Hippocampal formation (tissue), 2 donors: ENCODE measurements at places on chromosomes 4 and X.

DNA sequence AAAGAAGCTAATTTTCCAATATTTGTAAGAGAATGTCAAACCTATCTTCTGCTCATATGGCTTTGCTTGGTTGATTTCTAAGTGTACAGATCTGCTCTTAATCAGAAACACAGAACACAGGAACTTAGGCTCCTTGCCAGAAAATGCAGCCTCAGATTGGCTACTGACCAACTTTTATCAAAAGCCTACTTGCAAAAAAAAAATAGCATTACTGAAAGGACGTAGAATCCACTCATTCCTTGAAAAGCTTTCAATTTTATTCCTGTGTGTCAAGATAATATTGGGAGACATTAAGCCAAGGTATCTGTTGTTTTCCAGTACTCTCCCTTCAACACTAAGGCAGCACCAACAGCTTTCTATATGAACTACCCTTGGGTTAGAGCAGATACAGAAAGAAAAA, 127.6 kb upstream of the INTU start:
- no peak for DNase-seq

- DNase-seq, result no peak
Observed at GRCh38 chr4:28565396-28565795, 1704.8 kb downstream of the STIM2 start.

- DNase-seq, result no peak
Observed at GRCh38 chr4:76187152-76187551, 26.5 kb downstream of the SCARB2 start.

DNA sequence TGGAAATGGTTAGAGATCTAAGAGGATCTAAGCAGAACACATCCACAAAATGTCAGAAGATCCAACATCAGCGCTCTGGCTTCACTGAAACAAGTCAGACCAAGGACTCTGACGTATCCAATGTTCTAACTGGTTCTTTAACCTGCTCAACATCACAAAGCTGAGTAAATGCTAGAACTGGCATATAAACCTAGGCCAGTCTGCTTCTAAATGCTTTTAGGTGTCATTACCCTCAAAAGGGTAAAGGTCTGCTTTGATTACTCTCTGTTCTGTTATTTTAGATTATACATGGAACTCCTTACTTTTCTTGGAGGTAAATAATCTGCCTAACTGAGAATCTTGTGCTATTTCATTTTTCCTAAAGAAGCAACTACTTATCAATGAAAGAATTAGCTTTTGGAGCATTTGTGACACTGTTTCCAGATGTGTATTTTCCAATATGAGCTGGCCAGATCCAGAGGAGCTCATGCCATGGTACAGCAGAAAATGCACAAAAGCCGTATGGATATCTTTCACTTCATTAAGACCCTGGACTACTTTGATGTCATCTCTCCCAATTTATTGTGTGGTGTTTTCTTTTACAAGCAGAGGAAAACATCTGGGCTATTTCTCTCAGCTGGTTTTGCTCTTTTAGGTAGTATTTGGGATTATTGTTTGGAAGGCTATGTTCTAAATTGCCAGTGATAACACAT, 123.5 kb downstream of the RASGEF1B start:
- DNase-seq, result no peak

GRCh38 chr4:36168127-36168878, 76.0 kb downstream of the ARAP2 start:
- peak; percentile 32 for DNase-seq

- no peak for DNase-seq
Observed at GRCh38 chr4:79872738-79873137, 200.3 kb downstream of the ANTXR2 start.

GRCh38 chrX:148572337-148572736, 71.9 kb downstream of the AFF2 start:
- DNase-seq, result no peak

DNA sequence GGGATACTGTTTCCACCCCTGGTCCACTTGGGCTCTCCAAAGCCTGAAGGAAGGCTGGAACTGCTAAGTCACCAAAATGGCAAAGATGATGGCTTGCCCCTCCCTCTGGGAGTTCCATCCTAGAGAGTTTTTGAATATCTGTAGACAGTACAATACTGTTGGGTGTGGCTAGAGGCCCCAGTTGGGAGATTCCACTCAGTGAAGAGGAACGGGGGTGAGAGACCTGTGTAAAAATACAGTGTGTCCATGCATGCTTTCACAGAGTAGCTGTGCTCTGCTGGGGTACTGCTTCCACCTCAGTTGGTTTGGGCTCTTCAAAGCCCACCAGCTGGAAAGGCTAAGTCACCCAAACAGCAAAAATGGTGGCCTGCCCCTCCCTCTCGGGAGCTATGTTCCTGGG, 109.8 kb upstream of the APOOL start:
- DNase-seq, result no peak

DNA sequence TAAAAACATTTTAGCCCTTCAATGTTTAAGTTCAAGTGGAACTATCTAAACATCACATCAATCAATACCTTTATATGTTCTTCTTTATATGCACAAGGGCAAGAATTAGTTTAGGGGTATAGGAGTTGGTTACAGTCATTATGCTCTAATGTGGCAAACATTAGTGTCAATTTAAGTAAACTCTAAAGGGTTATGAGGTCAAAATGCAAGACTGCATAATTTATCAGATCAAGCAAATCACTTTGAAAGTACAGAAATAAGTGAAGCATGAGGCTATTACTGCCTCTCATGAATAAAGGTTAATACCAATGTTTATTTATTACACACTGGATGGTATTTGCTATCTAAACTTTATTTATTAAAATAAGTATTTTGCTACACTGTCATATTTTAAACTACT, 59.7 kb downstream of the MAB21L2 start:
- DNase-seq, result no peak

- no peak for DNase-seq
Observed at GRCh38 chr4:16760617-16761363, 137.7 kb downstream of the LDB2 start.

GRCh38 chr4:11494232-11494631, 65.5 kb upstream of the HS3ST1 start:
- DNase-seq, result no peak

DNA sequence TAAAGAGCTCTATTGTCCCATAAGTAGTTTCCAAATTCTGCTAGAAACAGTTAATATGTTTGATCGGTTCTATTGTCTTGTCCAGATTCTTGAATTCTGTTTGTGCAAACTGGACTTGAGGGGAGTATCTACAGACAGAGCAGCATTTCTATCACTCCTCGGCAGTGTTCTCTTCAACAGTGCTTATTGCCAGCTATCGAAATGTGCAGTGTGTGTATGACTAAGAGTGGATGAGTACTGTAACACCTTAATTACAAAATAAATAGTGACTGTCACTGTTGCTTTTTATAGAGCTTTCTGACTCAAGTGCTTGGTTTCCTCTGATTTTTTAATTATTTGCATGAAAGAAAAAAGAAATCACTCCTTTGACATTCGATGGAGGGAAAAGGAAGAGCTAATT, 274.6 kb downstream of the RPA4 start:
- DNase-seq, result no peak
